Spleen (tissue), 13 donors: ENCODE measurements at places on chromosomes 3 and 15.

DNA sequence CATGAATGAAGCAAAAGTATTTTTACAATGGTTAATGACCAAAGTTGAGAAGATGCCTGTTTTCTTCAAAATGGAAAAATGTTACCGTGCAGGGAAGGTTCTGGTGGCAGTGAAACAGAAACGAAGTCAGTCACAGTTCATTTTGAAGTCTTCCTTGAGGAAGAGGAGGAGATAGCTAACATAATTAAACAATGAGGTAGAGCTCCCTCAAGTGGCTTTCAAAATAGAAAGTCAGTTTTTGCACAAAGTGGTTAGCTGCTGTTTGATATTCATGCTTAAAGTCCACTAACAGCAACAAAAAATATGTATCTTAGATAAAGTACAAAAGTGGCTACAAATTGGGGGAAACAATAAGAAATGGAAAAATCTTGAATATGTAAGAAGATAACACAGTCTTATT lies 87.3 kb downstream of the TFG start:
- DNase-seq = no peak

- no peak for DNase-seq
These were observed 14.4 kb upstream of the MUC4 start for GRCh38 chr3:195825857-195826804.

- no peak for DNase-seq
These were observed 56.2 kb downstream of the FHIT start for GRCh38 chr3:61194892-61195538.

GRCh38 chr3:13010780-13011572 lies 62.3 kb downstream of the IQSEC1 start:
- no peak for DNase-seq

- DNase-seq = peak; percentile 84
These were observed 20.3 kb upstream of the CSPG4 start for GRCh38 chr15:75732809-75733451.

DNA sequence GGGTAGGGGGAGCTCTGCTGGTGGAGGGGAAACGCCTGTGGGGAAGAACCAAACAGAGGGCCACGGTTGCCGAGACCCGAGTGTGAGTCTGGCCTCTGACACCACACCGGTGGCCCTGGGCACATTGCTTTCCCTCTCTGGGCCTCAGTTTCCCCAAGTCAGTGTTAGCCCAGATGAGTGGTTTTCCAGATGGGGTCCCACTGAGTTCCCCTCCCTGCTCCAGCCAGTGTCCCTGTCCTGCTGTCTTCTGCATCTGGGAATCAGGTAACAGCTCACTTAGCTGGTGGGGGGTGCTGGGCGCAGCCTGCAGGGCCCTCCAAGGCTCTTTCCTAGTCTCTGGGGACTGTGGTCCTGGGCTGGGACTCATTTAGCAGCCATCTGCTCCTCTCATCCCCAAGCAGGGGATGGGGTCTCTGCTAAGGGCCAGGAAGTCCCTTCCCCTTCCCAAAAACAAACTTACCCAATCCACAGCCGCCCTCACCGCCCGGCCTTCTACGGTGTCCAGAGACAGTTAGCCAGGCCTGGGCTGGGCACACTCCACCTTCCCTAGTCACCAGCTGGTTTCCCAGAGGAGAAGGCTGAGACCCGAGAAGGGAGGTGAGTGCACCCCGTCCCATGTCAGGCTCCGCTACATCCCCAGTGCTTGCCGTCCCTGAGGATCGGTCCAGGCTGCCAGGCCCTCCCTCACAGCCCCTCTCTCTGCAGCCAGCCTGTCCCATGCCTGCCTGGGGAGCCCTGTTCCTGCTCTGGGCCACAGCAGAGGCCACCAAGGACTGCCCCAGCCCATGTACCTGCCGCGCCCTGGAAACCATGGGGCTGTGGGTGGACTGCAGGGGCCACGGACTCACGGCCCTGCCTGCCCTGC lies 676 bp downstream of the GP9 start:
- peak; percentile 62 for DNase-seq

GRCh38 chr3:5466065-5466464 lies 278.6 kb downstream of the EDEM1 start:
- no peak for DNase-seq

- no peak for DNase-seq
These were observed 212.5 kb downstream of the EPHB1 start for GRCh38 chr3:135007607-135008006.

DNA sequence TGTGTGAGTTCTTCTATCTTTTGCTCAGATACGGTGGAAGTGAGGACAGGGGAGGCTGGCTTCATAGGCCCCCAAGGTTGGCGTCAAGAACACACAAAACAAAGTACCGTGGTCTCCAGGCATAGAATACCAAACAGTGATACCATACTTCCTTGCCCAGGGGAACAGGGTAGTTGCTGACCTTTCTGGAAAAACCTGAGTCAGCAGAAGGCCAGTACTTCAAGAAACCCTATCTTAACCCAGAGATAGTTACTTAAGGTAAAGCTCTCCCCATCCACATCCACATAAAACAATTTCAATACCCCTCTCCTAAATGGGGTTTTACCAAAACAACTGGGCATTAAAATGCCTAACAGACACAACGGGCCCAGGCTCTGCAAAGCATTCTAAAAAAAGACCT lies 29.6 kb upstream of the RPS17 start:
- no peak for DNase-seq

DNA sequence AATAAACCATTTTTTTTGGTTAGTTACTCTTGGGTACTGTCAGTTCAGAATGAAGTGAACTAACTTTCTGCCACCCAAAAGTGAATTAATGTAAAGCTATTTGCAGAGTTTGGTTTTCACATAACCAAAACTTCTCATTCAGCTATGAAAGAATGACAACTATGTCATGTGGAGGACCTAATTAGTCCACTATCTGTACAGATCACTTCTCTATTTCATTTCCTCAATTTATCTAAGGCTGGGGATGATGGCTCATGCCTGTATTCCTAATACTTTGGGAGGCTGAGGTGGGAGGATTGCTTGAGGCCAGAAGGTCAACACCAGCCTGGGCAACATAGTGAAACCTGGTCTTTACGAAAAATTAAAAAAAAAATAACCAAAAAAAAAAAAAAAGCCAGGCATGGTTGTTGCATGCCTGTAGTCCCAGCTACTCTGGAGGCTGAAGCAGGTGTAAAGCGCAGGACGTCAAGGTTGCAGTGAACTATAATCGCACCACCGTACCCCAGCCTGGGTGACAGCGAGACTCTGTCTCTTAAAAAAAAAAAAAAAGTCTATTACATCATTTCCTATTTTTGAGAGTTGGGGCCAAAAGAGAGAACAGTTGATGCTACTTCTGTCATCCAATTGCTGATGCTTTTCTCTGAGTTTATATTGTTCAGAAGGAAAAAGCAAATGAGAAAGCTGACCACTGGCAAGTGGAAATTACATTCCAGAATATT lies 8.7 kb downstream of the HYPK start:
- DNase-seq = no peak

DNA sequence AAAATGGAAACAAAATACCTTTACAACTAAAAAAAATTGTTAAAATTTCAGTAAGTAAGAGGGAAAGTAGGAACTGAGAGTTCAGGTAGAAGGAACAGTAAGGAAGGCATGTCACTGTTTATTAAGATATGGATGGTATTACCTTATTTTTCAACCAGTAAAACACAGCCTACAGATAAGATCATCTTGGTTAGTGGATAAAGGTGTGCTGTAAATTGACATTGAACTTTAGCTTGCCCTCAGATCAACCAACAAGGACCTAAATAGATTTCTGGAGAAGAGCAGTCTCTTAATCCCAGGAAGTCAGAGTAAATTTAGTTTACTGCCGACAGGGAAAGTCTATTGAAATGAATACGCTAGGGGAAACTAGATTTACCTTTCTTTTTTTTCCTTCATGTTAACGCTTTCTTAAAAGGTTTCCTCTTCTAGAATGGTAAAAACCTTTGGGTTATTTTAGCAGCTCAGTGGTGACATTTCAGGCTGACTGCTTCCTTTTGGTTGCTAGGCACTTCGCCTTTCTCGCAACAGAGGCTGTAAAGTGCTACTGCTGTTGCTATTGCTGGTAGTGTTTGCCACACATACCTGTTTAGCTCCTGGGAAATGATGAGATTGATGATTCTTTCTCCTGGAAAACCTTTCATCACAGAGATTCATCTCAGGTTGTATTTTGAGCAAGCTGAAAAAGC lies 12.9 kb downstream of the DZIP3 start:
- DNase-seq = no peak

DNA sequence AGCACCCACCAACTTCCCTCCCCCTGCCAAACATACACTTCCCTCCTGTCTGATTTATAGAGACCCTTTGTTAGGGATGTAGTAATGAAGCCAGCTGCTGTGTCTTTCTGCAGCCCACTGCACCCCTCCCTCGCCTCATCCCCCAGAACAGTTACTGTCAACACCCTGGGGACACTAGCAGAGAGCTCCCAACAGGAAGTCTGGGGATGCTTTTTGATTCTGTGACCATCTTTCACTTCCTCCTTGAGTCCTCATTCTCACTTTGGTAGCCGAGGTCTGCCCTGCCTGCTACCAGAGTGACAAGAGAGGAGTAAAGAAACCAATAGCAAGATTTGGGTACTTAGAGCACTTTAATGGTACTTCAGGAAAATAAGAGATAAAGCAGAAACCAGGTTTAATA lies 201.6 kb downstream of the SATB1 start:
- DNase-seq = peak; percentile 74

GRCh38 chr3:168398371-168399025 lies 302.8 kb upstream of the GOLIM4 start:
- DNase-seq = no peak

- DNase-seq = no peak
These were observed 13.3 kb upstream of the MYZAP start for GRCh38 chr15:57578288-57578900.

GRCh38 chr15:65069779-65070546 lies 2.2 kb upstream of the RASL12 start:
- no peak for DNase-seq

DNA sequence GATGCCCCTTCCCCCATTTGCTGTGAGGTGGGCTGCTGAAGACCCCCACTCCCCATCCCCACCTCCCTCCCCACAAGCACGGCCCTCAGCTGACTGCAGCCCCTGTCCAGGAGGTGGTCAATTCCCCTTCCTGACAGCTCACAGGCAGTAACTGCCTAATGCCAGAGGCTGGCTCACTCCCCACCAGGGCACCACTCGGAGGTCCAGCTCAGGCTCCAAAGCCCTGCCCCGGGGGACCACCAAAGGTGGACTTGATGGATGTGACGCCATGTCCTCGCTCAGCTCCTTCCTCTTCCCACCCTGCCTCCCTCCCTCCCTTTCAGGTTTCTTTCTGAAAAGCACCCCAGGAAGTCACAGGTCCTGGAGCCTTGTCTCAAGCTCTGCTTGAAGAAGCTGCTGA lies 82.8 kb downstream of the MEGF11 start:
- DNase-seq = peak; percentile 53

GRCh38 chr15:37733628-37734027 lies 200.8 kb upstream of the TMCO5A start:
- DNase-seq = no peak

DNA sequence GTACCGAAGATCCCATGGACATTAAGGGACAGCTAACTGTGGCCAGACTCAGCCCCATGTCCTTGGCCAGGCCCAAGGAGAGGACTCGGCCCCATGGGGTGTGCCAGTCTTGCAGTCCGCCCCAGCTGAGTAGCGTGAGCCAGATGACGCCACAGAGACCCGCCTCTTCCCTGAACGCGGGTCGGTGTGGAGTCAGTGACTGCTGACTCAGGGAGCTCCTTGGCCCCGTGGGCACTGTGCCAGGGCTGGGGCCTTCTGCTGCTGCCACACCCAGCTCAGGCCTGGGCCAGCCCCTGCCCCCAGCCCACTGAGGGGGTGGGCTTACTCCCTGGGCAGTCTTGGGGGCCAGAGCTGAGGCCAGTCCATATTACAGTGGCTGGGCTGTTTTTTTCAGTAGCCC lies 52.8 kb downstream of the PLXNA1 start:
- DNase-seq = peak; percentile 85

DNA sequence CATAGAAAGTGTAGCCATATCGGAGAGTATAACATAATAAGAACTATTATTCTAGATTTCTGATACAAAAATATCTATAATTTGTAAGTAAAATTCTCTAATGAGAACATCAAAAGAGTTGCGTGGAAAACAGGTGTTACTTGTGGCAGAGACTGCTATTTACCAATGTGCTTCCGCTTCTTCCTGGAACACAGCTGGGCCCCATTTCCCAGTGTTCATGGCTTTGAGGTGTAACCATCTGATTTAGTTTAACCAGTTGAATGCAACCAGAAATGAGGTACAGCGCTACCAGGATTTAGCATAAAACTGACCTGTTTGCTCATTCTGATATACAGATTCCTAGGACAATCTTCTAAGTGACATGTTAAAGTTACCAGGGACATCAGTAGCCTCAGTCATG lies 1055.2 kb downstream of the IGSF11 start:
- no peak for DNase-seq

- DNase-seq = no peak
These were observed 12.1 kb downstream of the NR2C2 start for GRCh38 chr3:14959359-14959943.

GRCh38 chr3:113985541-113985940 lies 37.7 kb downstream of the ZDHHC23 start:
- no peak for DNase-seq

DNA sequence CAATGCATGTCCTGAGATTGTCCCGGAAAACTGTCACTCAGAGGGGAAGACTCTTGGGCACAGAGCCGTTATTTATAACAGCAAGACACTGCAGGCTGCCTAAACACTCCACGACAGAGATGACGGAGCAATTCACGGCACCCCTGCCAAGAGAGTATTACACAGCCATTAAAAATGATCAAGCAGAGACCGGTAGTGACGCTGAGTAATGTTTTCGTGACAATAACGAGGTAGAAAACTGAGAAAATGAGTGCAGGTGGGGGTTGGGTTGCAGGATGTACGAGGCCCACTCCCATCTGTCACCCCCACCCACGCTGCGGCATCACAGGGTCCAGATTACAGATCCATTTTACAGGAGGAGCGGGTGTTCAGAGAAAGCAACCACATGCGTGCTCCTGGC lies 58.9 kb upstream of the LINGO1 start:
- no peak for DNase-seq

DNA sequence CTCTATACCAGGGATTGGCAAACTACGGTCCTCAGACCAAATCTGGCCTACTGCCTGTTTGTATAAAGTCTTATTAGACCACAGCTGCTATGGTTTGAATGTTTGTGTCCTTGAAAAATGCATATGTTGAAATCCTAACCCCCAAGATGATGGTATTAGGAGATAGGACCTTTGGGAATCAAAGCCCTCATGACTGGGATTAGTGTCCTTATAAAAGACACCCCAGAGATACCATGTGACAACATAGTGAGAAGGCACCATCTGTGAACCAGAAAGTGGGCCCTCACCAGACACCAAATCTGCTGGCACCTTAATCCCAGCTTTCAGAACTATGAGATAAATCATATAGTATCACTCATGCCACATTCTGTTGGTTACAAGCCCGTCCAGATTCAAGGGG lies 7.4 kb downstream of the HMCES start:
- DNase-seq = no peak

- peak; percentile 58 for DNase-seq
These were observed 30.2 kb downstream of the ZNF710 start for GRCh38 chr15:90031231-90031791.
